ENCODE measurements at places on chromosomes 4 and X. TPM values are rescaled to one million over a fixed set of nuclear protein-coding genes. Genes with fewer than 3 reads are reported as not detected.

NAA11 gene
- total RNA-seq = not detected

LRRC66 gene
- 0.49 TPM for total RNA-seq

APOO gene
- total RNA-seq = 25.8 TPM

NUP62CL gene
- 0.74 TPM for total RNA-seq

CLTRN gene
- 0.25 TPM for total RNA-seq

CXorf49B gene
- not detected for total RNA-seq

C4orf46 gene
- total RNA-seq = 14.0 TPM

CLIC2 gene
- 3.4 TPM for total RNA-seq

REPS2 gene
- 14.8 TPM for total RNA-seq

SAGE1 gene
- total RNA-seq = not detected

STBD1 gene
- 0.74 TPM for total RNA-seq

TMPRSS11E gene
- total RNA-seq = not detected

PPM1K gene
- 86.1 TPM for total RNA-seq

PARM1 gene
- total RNA-seq = 6.9 TPM

GRIA3 gene
- 57.3 TPM for total RNA-seq

TECRL gene
- not detected for total RNA-seq

QRFPR gene
- 0.49 TPM for total RNA-seq

SLC9B1 gene
- total RNA-seq = 6.4 TPM

TBC1D19 gene
- 72.0 TPM for total RNA-seq

RRH gene
- 0.25 TPM for total RNA-seq

MSMO1 gene
- 357 TPM for total RNA-seq

SRP72 gene
- total RNA-seq = 46.5 TPM

ERAS gene
- not detected for total RNA-seq

NXF3 gene
- total RNA-seq = not detected

SPATA4 gene
- 0.49 TPM for total RNA-seq

DNAAF6 gene
- not detected for total RNA-seq

MAML3 gene
- 5.2 TPM for total RNA-seq
